ENCODE measurements at places on chromosomes 16 and 17.

GRCh38 chr16:50251375-50252081 lies 14.8 kb upstream of the ADCY7 start:
- peak; percentile 97 for DNase-seq

- DNase-seq, result no peak
Observed at GRCh38 chr16:8892101-8892575, 10.0 kb downstream of the LITAFD start.

GRCh38 chr17:4038076-4038475 lies 73.8 kb upstream of the ATP2A3 start:
- DNase-seq, result no peak

DNA sequence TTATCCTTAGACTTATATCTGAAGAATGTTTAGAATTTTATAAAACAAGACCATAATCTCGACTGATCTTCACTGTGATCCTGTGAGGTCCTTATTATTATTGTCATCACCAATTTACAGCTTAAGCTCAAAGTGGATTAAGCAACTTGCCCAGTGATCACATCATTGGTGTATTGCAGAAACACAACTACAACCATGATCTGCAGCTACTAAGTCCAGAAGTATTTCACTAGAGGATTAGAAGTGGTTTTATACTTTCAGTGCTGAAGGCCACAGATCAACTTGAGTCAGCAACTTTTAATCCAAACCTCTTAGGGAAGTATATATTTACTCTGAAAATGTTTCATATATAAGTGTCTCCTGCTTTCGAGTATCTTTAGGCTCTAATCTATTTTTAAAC lies 624.3 kb upstream of the SOX9 start:
- peak; percentile 58 for DNase-seq

GRCh38 chr16:79379095-79379494 lies 221.4 kb downstream of the MAF start:
- DNase-seq, result no peak

GRCh38 chr17:21508211-21508610 lies 132.1 kb downstream of the KCNJ12 start:
- no peak for DNase-seq

DNA sequence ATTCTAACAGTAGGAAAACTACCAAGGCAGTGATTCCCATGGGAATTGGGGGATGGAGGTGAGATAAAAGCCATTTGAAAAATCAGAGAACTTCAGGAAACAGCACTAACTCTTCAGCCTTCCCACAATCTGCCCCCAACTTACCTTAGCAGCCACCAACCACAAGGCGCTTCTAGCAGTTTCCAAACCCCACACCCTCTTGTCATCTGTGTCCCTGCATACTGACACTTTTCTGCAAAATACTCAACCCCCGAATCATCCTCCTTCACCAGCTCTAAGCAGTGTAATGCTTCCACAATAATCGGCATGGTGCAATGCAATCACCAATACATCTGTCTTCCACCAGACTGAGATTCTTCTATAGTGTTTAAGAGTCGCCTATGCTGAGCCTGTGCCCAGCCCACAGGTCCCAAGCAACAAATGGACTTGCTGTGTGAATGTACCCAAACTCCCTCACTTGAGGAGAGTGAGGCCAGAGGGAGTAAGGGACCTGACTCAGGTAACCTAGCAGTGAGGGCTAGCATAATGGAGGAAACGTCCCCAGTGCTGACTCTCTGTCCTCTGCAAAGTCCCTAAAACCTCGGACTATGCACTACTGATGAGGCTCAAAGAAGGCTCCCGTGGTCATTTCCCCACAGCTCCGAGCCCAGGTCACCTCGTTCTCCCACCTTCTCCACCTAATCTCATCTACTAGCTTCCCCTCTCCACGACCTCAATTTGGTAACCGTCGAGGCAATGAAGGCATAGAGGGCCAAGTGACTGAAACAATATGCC lies 943 bp downstream of the DYNC1LI2 start:
- peak; percentile 13 for DNase-seq

DNA sequence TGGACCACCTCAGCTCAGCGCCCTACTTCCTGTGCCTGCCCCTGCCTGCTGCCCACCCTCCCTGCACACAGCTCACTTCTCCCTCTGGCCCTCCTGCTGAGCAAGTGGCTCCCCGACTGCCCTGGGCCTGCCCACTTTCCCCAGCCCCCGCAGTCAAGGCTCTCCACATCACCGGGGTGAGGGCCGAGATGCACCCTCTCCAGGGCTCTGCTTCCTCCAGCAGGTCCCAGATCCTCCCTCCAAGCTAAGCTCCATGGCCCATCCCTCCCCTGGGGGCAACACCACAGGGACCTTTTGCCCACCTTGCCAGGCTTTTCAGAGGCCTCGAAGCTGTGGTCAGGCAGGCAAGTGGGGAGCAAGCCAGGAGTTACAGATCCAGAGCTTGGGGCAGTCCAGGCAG lies 820.2 kb downstream of the KCNJ18 start:
- DNase-seq, result no peak

DNA sequence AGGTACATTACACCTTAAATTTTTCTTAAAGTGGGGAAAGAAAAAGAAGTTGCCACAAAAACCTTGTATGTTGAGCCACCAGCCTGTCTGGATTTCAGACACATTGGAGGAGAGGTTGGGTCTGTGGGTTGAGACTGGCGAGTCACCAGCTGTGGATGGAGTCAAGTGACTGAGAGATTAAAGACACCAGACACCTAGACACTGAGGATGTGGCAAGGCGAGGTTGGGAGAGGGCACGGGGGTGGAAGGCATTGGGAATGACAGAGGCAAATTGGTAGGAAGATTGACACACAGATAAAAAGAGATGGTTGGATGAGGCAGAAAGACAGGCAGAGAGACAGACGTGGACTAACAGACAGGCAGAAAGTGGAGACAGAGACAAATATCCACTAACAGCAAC lies 49.6 kb downstream of the KCNJ12 start:
- no peak for DNase-seq

DNA sequence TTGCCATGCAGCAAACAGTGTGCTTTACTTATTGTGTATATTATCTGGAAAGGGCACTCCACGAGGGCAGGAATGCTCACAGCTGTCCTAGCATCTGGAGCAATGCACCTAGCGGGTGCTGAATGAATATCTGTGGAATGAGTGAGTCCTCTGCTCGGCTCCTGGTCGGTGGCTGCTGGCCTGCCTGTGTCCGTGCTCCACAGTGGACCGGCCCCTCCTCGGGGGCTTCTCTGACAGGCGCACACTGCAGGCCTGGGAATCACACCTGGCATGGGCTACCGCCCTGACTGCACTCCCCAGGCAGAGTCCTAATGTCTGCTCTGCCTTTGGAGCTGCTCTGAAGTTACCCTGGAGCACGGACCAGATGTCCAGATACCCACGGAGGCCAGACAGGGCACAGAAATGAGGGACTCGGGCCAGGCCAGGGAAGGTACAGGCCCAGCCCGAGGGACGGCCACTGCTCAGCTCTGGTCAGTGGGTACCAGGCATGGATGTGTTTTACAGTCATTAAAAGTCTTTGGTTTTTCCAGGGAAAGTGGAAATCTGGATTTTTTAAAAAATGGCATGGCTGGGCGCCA lies 21.1 kb upstream of the AKTIP start:
- DNase-seq, result no peak

DNA sequence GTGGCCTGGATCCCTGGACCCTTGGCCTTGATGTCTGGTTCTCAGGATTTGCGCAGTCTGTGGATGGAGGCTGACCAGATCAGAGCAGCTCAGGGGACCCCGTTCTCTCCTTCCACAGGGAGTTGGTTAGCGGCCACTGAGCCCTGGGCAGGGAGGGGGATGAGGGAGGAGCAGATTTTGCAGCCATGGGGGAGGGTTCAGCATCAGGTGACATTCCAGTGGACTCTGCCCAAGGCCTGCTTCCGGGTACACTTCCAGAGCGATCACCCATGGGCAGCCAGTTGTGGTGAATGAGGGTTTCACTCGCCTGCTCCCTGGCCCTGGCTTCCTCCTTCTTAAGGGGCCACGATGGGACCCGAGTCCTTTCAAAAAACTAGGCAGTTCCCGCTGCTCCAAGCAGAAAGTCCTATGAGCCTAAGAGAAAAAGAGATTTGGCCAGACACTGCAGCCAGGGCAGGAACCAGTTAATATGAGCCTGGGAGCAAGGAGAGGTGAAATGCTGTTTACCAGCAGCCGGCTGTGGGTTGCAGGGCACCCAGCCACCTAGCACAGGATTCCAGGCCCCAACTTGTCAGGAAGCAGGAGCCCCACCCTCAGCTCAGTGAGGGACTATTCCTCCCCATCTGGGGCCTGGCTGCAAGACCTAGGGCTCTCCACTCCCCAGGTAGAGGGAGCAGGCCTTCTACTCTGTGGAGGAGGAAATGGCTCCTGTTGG lies 4.7 kb upstream of the GPRC5C start:
- DNase-seq, result no peak

Data from EH (cell line).